ENCODE measurements at places on chromosomes 6 and 20.

- no peak for DNase-seq
Measured at GRCh38 chr20:46151936-46152335, 33.8 kb downstream of the CD40 start.

GRCh38 chr6:128370072-128370471 lies 150.3 kb downstream of the PTPRK start:
- no peak for DNase-seq

- DNase-seq, result no peak
Measured at GRCh38 chr6:128720891-128721290, 162.0 kb upstream of the LAMA2 start.

- DNase-seq, result no peak
Measured at GRCh38 chr6:110282412-110282811, 75.7 kb downstream of the METTL24 start.

GRCh38 chr6:154471609-154472362 lies 38.7 kb downstream of the CNKSR3 start:
- no peak for DNase-seq

- no peak for DNase-seq
Measured at GRCh38 chr6:142416686-142417085, 114.9 kb downstream of the ADGRG6 start.
